Heart right ventricle (tissue), 16 donors: ENCODE measurements at places on chromosomes 4 and X. TPM values are rescaled to one million over a fixed set of nuclear protein-coding genes. Genes with fewer than 3 reads are reported as not detected.

GRCh38 chrX:114619874-114620273, 36.0 kb downstream of the HTR2C start:
- no peaks in the 10 kb centered on the region for H3K36me3 ChIP-seq
- no peak for DNase-seq
- no peak overlapping the region for H3K4me3 ChIP-seq
- H3K27me3 ChIP-seq, result no peaks in the 10 kb centered on the region
- H3K27ac ChIP-seq, result no peak overlapping the region
- no peaks in the 10 kb centered on the region for H3K4me1 ChIP-seq

Gene ANTXR2
- 68.4 TPM for total RNA-seq

Gene L1CAM
- 2.2 TPM for total RNA-seq

Gene CABS1
- total RNA-seq, result not detected
